ENCODE measurements at places on chromosomes 4 and X.

- no peak for DNase-seq
Observed at GRCh38 chr4:48989461-48990203, 3.6 kb downstream of the CWH43 start.

- no peak for DNase-seq
Observed at GRCh38 chr4:57078685-57079521, 31.3 kb downstream of the IGFBP7 start.

GRCh38 chr4:109046471-109047201 lies 255.8 kb downstream of the COL25A1 start:
- DNase-seq = no peak

DNA sequence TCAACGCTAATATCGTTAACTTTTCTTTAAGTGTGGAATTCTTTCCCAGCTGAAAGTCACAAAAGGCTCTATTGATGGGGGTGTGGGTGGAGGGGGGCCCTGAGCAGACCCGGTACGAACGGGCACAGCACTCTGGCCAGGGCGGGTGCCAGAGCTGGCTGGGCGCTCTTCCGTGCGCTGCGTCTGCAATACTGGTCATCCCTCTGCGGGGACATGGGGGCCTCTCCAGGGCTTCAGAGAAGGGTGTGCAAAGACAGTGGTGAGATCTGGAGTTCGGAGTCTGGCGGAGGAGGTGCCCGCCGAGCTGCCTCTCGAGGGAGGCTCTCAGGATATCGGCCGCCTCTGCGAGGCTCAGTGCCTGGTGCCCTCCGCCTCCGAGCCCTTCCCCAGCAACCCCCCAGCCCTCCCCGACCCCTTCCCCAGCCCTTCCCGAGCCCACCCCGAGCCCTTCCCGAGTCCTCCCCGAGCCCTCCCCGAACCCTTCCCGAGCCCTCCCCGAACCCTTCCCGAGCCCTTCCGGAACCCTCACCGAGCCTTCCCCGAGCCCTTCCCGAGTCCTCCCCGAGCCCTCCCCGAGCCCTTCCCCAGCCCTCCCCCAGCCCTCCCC lies 34.3 kb downstream of the FGFRL1 start:
- no peak for DNase-seq

Measured in stimulated activated CD4-positive, alpha-beta T cell treated with anti-CD3 and anti-CD28 coated beads, Interleukin-1b, Interleukin-23, amount 100 ng/mL, for 4 hours (primary cell).